Activated naive CD4-positive, alpha-beta T cell treated with anti-CD3 and anti-CD28 coated beads, Interleukin-2, amount 10 ng/mL, durations not matched to agents 7 days and 5 days (primary cell): ENCODE measurements at places on chromosomes 7 and 10.

GRCh38 chr10:121368347-121369025, 229.8 kb downstream of the FGFR2 start:
- no peak overlapping the region for H3K4me3 ChIP-seq
- H3K36me3 ChIP-seq: no peaks in the 10 kb centered on the region
- H3K4me1 ChIP-seq: no peaks in the 10 kb centered on the region
- H3K27ac ChIP-seq: no peak overlapping the region
- H3K27me3 ChIP-seq: no peaks in the 10 kb centered on the region
- no peak for DNase-seq

DNA sequence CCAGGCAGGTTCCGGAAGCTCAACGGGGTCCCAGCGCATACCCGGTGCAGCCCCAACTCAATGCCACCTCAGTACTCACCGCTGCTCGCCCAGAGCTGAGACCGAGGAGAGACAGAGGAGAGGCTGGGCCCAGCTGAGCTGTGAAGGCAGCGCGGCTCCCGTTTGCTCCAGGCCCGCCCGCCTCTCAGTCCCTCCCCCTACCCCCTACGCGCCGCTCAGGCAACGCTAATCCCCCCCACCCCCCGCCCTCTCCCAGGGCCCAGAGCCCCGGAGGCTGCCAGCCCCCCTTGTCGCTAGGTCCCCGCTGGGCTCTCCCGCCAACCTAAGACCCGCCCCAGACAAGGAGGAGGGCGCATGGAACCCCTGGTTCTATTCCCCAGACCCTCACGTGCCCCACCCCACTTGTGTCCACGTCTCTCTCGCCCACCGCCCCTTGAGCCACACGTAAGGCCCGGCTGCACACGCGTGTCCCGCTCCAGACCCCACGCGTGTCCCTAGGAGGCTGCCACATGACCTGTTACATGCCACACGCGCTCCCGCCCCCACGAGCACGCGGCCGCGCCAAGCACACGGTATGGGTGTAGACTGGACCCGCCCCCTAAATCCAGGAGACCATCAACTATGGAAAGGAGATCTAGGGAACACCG, at the start of gene PSD:
TSS of gene PSD (minus strand) at position 164 of the 647 bp plus-strand sequence. CDS start 1,747 bp downstream, outside the sequence.
- DNase-seq: no peak
- peaks cover 68% of the 10 kb centered on the region for H3K27me3 ChIP-seq
- peak within 1 kb of the TSS; percentile 69 for H3K27ac ChIP-seq

GRCh38 chr7:37534893-37535610, 86.4 kb upstream of the ELMO1 start:
- H3K4me3 ChIP-seq: no peak overlapping the region
- peaks cover 14% of the 10 kb centered on the region for H3K27me3 ChIP-seq
- DNase-seq: no peak
- H3K4me1 ChIP-seq: no peaks in the 10 kb centered on the region

DNA sequence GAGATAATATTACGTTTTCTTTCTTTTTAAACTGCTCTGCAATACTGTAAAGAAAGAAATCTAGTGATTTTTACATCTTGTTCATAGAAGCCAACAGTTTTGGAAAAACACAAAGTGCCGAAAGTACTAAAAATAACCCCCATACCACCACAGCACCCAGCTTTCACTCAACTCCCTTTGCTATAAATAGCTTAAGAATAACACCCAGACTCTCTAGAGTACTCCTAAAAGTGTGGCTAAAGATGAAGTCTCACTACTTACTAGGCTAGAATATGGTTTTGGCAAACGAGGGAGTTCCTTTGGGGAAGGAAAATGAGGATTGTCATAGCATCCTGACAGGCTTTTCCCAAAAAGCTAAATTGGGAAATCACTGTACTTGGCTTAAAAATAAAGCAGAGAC, 151.8 kb upstream of the ANK3 start:
- no peak for DNase-seq
- no peak overlapping the region for H3K4me3 ChIP-seq
- H3K27ac ChIP-seq: no peak overlapping the region
- H3K4me1 ChIP-seq: no peaks in the 10 kb centered on the region
- H3K36me3 ChIP-seq: no peaks in the 10 kb centered on the region

GRCh38 chr10:70549351-70549961, 53.1 kb downstream of the PRF1 start:
- H3K4me1 ChIP-seq: no peaks in the 10 kb centered on the region
- H3K36me3 ChIP-seq: no peaks in the 10 kb centered on the region
- no peak for DNase-seq
- H3K27ac ChIP-seq: no peak overlapping the region

GRCh38 chr10:49005270-49005669, 65.6 kb upstream of the LRRC18 start:
- H3K27me3 ChIP-seq: no peaks in the 10 kb centered on the region
- no peaks in the 10 kb centered on the region for H3K36me3 ChIP-seq
- no peak overlapping the region for H3K27ac ChIP-seq
- no peaks in the 10 kb centered on the region for H3K4me1 ChIP-seq
